ENCODE measurements at places on chromosomes 5 and 9.
A peak's percentile ranks its signal among the peaks of the same experiment; 100 is the strongest.

- no peak for DNase-seq
Observed at GRCh38 chr9:110835859-110836271, 167.3 kb downstream of the MUSK start.

DNA sequence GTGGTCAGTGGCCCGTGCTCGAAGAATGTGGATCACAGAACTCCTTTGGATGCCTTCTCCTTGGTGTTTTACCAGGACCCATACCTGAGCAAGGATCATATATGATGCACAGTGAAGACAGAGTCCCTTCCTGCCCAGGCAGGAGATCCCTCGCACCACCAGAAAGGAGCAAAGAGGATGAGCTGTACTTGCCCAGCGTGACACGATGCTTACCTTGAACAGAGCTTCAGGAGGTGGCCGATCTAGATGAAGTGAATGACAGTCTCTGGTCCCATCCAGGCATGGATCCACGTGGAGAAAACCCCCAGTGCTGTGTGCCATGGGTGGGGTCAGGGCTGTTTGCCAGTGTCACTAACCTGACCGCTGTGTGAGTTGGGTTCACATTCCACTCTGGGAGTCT lies 455.4 kb downstream of the GADD45G start:
- no peak for DNase-seq

GRCh38 chr9:78923966-78924659 lies 627.2 kb downstream of the PSAT1 start:
- no peak for DNase-seq

DNA sequence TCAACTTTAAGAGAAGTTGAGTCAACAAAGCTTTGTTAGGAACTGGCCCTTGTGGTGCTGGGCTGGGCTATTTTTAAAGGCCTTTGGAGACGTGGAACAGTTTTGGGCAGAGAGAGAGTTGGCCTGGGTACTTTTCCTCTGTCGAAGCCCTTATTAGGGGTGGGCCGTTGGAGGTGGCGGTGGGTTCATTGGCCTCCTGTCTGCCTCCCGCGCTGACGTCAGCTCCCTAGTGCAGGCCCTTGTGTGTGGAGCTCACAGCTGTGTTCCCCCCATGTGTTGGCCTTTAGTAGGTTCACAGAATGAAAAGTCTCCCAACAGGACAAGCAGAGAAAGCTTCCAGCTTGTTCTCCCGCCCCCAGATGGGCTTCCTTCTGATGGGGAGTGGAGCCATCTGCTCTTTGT lies 2.7 kb downstream of the NCS1 start:
- no peak for DNase-seq

GRCh38 chr5:142501890-142502289 lies 177.1 kb upstream of the SPRY4 start:
- DNase-seq, result no peak

GRCh38 chr9:77152289-77152688 lies 25.0 kb upstream of the VPS13A start:
- DNase-seq, result no peak

- no peak for DNase-seq
Observed at GRCh38 chr5:73273379-73274050, 100.5 kb downstream of the TMEM174 start.

GRCh38 chr5:57033103-57033502 lies 81.2 kb upstream of the MIER3 start:
- no peak for DNase-seq

DNA sequence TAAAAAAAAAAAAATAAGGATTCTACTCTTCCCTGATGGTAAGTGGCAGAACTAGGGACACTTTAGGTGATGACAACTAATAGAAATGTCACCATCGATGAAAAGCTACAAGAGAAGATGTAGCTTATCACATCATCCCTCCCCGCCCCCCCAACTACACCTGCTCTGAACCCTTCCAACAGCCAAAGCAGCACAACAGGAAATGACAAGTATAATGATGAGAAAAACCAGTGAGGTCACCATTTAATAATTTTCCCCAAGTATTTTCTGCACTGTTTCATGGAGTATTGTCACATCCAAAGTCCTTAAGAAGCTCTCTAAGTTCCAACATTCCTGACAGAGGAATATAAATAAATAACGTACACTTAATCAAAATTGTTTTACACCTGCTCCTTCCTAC lies 221.4 kb downstream of the EFNA5 start:
- DNase-seq, result no peak

- no peak for DNase-seq
Observed at GRCh38 chr9:25850803-25851202, 172.6 kb upstream of the TUSC1 start.

DNA sequence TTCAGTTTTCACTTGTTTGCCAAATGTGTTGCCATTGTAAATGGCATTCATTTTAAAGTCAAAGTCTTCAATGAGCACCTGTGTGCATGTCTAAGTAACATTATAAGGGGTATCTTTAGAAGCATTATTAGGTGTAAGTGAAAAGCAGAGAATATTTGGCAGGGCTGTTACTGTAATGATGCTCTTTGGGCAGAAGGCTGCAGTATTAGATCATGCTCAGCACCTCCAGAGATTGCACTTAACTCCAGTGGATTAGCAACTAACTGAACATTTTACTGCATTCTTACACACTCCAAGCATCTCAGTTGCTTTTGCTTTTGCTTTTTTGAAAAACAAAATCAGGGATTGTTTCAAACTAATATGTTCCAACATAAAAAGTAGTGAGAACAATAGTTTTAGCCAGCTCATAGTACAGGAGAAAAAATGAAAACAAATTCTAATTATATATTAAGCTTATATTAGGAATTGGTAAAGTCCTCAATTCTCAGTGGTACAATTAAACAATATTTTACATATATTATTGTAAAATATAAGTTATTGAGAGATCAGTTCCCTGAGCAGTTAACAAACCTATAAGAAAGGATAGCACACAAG lies 1740.9 kb upstream of the CDH9 start:
- DNase-seq, result peak; percentile 2

- no peak for DNase-seq
Observed at GRCh38 chr9:17556255-17556654, 22.6 kb upstream of the SH3GL2 start.

DNA sequence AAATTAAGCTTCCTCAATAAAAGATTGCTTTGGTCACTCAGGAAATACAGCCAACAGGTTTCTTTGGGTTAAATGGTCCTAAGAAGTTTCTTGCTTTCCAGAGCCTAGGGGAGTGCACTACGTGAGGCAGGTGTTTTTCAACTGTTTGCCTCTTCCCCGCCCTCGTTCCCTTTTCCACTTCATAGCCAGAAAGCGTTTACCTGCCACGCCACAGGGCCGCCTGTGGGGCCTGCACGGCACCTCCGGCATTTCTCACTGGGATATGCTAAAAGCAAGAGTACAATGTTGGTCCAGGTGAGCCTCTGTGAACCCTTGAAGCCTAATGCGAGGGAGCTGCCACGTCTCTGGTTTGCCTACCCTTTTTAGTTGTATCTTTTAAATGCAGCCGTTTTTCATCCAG lies 167.6 kb upstream of the OTULINL start:
- no peak for DNase-seq

DNA sequence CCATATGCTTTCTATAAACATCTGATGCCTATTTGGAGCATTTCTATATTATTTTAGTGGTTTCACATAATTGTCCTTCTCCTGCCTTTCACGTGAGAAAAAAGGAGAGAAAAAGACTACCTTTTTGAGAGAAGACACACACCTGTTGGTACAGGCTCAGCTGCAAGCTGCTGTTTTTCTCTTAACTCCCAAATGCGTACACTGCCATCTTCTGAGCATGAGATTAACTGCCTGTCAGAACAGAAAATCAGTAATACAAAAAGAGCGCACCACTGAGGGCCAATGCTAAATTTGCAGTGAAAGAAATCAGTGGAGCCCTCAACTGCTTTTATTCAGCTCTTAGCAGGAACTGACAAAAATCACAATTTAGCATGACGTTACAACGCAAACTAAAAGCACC lies 54.9 kb downstream of the WDR41 start:
- DNase-seq, result peak; percentile 15

GRCh38 chr9:28651050-28651722 lies 1077.9 kb upstream of the C9orf72 start:
- no peak for DNase-seq

GRCh38 chr9:124708074-124708473 lies 63.0 kb downstream of the NR6A1 start:
- DNase-seq, result no peak

DNA sequence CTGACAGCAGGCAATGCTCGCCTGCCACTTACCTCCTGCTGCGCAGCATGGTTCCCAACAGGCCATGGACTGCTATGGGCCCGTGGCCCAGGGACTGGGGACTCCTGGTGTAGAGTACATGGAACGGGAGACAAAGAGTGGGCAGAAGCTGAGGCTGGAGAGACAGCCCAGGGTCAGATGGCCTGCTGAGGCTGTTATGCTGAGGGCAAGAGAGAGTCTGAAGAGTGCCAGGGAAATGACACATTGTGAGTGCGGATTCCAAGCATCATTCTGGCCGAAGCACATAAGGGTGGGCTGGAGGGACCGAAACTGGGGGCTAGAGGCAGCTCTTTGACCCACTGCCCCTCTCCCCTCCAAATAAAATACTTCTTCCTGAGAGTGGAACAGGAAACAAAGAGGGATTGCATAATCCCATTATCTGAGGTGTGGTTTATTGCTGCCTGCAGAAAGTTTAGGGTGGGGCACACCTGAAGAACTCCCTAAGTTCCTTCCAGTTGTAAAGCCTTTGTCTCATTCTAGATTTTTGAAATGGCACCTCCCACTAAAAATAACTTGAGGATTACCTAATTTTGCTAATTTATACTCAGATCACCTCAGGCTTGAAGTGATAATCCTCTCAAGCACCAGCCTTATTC lies 158.1 kb downstream of the ATP10B start:
- DNase-seq, result no peak

DNA sequence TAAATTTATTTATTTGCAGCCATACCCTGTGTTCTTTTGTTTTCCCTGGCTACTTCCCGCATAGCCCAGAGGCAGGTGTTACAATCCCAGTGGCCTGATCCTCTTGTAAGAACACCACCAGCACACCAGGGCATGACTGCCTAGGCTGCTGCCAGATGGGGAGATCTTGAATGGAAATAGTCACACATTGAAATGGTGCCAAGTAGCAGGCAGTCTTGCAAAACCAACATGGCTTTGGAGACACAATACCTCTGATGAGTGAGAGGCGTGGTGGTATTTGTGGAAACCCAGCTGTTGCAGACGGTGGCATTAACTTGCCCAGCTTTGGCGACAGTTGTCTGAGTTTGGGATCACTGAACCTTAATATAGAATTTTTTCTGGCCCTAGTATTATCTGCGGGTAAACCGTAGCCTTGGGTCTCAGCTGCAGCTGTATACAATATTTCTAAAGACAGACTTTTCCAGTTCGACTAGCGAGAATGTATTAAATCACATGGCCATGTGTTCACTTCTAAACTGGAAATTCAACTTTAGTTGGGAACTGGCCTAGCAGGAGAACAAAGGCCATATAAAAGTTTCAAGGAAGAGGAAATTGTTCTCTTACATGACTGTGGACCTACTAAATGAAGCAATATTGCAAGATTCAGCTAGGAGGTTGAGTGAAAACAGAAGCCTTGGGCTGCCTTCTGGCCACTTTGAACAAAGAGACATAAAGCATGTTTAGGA lies 277.0 kb downstream of the SMARCA2 start:
- DNase-seq, result no peak

DNA sequence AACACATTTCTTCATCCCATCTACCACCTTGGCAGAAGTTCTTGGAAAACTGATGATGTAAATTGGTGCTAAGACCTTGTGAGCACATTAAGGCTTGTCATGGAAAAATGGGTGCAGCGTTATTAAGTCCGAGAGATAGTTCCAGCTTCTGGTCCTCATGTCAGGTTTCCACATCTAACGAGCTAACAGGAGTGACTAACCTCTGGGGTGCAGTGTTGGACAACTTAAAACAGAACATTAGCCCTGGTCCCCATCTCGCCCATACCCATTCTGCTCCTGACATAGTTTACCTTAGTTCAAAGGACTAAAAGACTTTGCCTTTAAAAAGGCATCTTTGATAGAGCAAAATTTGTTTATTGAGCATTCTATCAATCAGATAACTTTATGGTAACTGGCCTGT lies 128.0 kb downstream of the SLC1A3 start:
- DNase-seq, result no peak

GRCh38 chr5:69167929-69168328 lies 979 bp downstream of the CCNB1 start:
- DNase-seq, result no peak

DNA sequence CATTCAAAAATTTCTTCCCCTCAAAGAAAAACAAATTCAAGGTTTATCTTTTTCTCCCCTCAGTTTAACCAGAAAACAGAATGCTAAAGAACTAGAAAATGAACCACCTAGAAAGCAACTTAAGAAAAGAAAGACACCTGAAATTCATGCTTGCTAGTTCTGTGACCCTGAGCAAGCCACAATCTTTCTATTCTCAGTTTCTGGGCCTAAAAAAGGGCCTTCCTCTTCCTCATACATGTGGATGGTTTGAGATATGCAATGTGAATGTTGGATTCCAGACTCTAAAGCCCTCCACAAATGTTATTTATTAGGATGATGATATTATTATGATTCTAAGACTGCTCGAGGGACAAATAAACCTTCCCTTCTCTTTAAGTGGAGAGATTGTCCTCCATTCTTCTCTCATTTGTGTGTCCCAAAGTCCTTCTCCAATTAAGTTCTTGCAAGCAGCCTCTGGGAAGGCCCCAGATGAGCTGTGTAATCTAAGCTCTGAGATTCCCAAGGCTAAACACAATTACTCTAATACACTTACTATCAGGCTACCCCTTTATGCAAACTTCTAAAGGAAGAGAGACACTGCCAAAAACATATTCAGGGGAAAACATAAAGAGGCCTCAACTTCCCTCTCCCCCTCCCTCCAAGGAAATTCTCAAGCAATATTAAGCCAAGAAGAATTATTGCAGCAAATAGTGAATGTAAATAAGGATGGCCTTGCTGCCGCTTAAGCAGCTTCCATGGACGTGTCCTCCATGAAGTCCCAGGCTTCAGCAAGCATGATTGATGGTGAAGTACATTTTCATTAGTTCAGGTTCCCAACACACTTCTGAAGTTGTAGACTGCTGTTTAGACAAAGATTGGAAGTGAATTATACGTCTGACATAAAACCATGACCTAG lies 80.2 kb downstream of the PRKACG start:
- no peak for DNase-seq

- DNase-seq, result no peak
Observed at GRCh38 chr5:16169550-16169949, 10.0 kb downstream of the MARCHF11 start.

DNA sequence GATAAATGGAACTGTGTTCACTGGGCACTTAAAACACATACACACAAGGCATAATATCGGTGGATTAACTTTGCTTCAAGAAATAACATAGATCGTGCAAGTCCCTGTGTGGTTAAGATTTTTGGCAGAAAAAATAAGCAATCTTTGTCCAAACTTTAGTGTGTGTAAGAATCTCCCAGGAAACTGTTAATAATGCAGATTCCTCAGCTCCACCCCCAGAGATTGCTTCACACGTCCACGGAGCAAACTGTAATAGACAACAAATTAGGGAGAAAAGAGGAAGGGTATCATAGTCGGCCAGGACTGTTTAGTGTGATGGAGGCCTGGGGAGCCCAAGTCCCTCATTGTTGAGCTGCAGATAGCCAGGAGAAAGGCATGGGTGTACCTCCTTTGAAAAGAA lies 84.8 kb downstream of the PJA2 start:
- no peak for DNase-seq

GRCh38 chr9:124290743-124291554 lies 33.2 kb downstream of the NEK6 start:
- no peak for DNase-seq

GRCh38 chr9:100499460-100499859 lies 26.5 kb downstream of the TMEFF1 start:
- no peak for DNase-seq

Data from HuH-7.5 (cell line).